ENCODE measurements at places on chromosomes 5 and 9.

DNA sequence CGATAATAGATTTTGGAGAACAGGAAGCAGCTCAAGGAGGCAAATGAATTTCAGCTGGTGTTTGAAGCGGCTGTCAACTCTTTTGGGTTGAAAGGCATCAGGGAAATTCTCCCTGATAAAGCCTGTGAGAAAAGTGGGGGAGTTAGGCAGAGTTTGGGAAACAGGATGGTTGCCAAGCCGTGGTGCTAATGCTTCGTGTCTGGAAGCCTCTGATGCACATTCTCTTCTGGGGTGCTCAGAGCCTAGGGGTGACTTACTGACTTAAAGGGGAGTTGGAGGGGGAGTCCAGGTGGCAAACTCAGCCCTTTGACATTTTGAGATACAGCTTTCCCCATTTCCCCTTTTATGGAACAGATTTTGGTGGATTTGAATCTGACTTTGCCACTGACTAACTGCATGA, 202.5 kb upstream of the CLINT1 start:
- no peak for DNase-seq

- DNase-seq, result no peak
Measured at GRCh38 chr5:136638084-136638483, 272.7 kb upstream of the TRPC7 start.

GRCh38 chr5:139156814-139157213, 41.4 kb downstream of the SIL1 start:
- no peak for DNase-seq

DNA sequence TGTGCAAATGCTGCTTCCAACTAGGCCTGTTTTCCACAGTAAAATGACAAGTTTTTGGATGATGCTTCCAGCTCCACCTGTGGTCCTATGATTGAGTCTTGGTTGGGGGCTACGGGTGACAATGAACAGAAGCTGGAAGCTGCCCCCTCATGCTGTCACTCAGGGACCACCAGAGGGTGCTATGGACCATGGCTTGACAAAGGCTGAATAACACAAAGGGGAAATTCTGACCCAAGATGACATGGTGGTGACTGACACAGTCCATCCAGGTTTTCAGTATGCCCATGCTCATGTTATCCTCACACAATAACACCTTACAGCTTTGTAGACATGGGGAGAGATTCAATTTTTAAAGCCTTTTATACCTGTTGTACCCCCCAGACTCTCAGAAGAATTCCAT, 23.9 kb upstream of the SAP30L start:
- no peak for DNase-seq

- no peak for DNase-seq
Measured at GRCh38 chr9:79687131-79687447, 115.3 kb downstream of the TLE4 start.
